ENCODE measurements at places on chromosomes 2 and 18.

DNA sequence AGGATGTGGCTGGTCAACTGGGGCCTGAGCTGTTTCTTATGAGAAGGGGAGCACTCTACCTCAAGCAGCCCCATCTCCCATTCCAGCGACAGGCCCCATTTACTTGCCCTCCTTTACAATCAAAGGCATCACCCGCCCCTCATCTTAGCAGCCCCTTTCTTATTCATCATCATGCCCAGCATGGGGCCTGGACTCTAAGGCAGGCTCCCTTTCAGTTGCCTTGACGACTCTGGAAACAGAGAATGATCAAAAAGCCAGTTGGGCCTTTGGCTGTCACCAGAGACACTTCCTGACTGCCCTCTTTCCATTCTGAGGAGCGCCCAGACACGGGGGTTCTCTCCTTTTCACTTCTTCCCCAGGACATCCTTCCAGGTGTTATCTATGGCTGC lies 11.2 kb downstream of the CELF4 start:
- DNase-seq = no peak

- no peak for DNase-seq
Measured at GRCh38 chr2:231397011-231397927, 1.8 kb downstream of the B3GNT7 start.

GRCh38 chr2:140027320-140027719 lies 1247.1 kb upstream of the NXPH2 start:
- no peak for DNase-seq

GRCh38 chr2:1715184-1716013 lies 28.9 kb downstream of the PXDN start:
- DNase-seq = no peak

DNA sequence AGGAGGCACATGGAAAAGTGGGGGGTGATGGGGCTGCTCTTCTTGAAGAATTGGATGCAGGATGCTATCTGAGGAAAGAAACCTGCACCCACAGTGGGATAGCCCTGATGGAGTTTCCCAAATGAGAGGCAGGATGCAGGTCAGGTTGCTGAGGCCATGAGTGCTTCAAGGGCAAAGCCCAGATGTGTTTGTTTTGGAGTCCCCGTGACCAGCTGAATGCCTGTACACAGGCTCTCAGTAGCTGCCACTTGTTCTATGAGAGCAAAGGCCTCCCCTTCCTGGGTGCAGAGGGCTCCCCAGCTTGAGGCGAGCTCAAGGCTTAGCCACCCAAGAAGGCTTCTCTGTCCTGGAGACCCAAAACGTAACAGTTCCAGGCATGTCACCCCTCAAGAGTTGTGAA lies 192.7 kb downstream of the SEPTIN10 start:
- DNase-seq = no peak

DNA sequence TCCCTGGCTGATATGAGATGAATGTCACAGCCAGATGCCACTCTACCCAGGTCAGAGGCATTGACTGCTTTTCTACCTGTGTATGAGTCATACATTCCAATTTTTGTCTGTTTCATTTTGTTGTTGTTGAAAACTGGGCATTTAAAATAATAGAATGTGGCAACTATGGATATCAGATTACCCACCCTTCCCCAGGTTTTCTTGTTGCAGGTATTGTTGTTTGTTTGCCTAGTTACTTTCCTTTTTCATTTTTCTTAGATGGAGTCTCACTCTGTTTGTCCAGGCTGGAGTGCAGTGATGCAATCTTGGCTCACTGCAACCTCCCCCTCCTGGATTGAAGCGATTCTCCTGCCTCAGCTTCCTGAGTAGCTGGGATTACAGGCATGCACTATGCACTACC lies 70.2 kb downstream of the LRRC30 start:
- no peak for DNase-seq

All from ACHN (cell line).